ENCODE measurements at places on chromosomes 16 and 17.

DNA sequence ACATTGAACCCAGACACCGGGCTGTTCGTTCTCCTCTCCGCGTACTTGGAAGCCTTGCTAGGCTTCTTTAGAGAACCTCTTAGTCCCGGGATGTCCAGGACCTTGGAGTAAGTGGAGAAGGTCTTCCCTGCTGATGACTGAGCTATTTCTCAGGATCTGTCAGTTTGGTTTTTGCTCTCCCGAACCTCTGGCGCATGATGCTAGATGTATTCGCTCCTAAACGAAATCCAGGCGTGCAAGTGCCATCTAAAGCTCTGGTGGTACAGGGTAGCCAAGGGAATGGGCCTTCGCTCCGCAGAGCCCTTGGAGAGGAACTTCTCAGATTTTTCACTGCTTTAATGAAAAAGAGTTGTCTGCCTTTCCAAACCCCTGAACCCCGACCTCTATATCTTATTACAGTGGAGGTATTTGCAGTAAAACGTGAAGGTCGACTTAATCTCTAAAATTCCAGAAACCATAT lies 547 bp downstream of the VMP1 start:
- no peak for DNase-seq

GRCh38 chr16:77912617-77913016 lies 109.7 kb upstream of the CLEC3A start:
- no peak for DNase-seq

DNA sequence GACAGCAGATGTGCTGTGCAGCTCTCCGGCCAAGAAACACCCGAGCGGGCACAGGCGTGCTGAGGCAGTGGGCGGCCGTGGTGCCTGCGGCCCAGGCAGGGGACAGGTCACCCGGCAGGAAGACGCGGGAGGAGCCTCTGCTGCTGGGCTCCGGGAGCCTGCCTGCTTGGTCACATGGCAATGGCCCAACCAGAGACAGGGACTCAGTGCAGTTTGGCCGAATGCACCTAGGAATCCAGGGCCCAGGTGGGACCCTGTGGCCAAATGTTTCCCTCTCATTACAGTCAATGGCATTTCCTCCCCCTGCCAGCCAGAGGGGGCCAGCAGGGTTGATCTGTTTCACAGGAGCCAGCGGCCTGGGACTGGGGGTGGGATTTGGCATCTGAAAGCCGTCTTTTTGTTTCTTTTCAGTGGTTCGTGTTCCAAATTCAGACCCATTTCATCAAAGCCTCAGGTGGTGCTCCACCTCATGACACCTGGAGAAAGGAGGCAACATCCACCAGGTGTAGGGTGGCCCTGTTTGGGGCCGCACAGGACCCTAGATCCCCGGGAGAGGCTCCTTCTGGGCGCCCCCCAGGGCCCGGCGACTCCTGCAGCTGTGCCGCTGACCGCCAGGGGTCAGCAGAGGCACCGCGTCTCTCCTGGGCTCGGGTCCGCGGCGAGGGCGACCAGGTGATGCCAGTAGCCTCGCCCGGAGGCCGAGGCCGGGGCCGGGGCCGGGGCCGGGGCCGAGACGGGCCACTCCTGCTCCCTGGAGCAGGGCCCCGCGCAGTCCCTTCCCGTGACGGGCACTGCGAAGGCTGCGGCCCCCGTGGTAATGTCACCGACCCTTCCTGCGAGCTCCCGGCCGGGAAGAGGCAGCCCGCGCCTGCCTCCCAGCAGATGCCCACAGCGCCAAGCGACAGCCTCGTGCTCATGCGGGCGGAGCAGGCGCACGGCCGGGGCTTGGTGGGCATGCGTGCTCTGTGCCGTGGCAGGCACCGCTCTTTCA lies 118.5 kb downstream of the C16orf78 start:
- DNase-seq: no peak

GRCh38 chr17:15882058-15882720 lies 62.7 kb upstream of the ADORA2B start:
- DNase-seq: no peak

DNA sequence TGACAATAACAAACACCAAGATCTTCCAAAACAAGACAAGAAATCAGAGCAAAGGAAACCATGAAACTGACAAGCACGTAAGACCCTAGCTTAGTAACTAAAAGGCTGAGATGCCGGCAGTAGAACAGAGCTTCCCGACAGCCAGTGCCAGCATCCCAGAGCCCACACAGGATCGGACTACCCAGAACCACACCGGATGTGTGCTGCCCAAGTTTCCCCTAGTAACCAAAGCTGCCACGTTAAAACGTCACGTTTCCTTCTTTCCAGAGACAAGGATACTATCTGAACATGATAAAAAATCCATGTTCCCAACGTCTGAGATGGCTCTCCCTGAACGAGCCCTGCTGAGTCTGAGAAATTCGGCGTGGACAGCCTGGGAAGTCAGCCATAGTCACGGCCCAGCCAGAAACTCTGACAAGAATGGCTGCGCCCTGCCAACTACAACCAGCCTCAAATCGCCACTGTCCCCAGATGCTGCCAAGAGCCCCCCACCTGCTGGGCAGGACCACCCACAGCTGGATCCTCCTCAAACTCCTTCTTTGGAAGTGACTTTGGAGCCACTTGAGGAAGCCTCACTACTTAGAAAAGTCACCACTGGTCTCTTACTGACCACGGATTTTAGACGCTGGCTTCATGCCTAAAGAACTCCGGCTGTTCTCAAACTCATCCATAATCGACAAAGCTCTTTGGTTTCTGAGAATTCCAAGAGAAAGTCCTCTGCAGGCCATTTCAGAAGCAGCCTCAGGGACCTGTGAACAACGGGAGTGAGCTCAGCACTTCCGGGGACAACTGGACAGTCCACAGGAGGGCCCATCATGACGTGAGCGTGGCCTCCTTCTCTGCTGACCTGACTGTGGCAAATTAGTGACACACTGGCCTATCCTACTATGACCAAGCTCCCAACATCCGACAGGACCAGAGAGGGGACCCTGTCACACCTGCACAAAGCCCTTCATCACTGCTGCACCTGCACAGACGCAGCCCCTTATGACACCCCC lies 16.7 kb downstream of the CCDC57 start:
- no peak for DNase-seq

DNA sequence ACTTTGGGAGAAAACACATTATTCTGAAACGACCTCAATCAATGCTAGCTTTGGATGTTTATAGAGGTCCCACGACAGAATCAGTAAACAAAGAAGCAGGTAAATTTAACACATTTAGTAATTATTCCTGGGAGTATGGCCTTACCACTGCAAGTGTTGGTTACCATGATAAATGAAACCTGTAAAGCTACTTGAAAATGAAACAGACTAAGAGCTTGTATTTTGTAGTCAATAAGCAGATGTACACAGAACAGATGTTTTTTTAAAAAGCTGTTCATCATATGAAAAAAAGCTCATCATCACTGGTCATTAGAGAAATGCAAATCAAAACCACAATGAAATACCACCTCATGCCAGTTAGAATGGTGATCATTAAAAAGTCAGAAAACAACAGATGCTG lies 295.3 kb upstream of the XYLT1 start:
- DNase-seq: no peak

GRCh38 chr16:31179747-31180459 lies at the start of gene FUS:
Gene FUS (plus strand): TSS chr16:31180139. CDS start chr16:31180215, 76 bp downstream.
- DNase-seq: peak; percentile 84

GRCh38 chr17:19883537-19884215 lies 15.9 kb upstream of the ULK2 start:
- no peak for DNase-seq

DNA sequence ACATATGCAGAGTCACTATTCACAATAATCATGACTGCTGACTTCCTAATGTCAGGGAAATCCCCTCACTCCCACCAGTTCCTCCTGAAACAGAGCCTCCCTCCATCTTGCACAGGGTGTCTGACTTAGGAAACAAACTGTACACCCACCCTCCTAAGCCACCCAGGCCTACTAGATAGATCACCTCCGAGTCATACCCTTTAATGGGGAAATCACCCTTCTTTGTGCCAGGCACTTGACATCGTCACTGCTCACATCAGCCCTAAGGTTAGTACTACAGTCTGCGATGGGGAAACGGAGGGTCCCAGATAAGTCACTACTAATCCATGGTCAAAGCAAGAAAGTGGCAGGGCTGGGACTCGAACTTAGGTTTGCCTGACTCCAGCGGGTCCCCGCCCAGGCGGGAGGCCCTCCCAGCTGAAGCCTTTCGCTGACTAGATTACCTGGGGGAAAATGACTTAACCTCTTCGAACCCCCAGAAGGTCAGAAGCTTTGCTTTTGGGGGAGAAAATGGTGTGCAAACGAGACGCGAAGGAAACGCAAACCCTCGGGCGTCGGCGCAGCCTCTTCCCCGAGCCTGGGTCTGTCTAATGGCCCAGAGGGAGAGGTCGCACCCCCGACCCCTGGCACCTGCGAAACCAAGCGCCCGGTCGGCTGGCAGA lies 3.4 kb upstream of the MLLT6 start:
- DNase-seq: no peak

DNA sequence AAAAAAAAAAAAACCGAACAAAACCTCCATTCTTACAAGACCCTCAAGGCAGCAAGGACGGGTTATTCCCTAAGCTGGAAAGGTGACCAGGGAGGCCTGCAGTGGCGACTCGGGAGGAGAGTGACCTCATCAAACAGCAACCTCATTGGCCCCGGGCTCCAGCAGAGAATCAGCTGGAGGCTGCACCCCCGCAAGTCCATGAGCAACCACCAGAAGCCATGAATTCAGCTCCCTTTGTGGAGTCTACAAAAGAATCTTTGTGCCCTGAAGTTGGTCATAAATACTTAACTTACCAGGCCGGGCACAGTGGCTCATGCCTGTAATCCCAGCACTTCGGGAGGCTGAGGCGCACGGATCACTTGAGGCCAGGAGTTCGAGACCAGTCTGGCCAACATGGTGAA lies 80.9 kb upstream of the CREBBP start:
- peak; percentile 33 for DNase-seq

All from fibroblast of upper back skin (primary cell).